ENCODE measurements at places on chromosomes 13 and 19.

GRCh38 chr13:60620611-60621395 lies 223.8 kb downstream of the TDRD3 start:
- DNase-seq, result no peak

- DNase-seq, result no peak
Measured at GRCh38 chr13:78187781-78188180, 269.1 kb upstream of the EDNRB start.

- no peak for DNase-seq
Measured at GRCh38 chr13:98144801-98145350, 2.0 kb downstream of the FARP1 start.

DNA sequence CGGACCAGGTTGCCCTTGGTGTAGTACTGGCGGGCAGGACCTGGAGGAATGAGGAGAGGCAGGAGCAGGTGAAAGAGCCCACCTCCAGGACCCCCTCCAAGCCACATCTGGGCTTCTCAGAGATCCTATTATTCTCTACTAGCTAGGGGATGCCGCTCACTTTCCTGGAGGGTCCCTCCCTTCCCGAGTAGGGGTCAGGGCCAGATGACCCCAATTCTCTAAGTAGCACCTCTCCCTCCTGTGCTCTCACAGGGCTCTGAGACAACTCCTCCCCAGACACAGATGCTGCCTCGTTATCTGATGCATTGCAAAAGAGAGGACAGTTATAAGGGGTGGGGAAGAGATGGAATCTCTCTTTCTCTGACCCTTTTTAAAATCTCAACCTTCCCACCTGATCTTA lies 22.9 kb downstream of the GP6 start:
- DNase-seq, result no peak

DNA sequence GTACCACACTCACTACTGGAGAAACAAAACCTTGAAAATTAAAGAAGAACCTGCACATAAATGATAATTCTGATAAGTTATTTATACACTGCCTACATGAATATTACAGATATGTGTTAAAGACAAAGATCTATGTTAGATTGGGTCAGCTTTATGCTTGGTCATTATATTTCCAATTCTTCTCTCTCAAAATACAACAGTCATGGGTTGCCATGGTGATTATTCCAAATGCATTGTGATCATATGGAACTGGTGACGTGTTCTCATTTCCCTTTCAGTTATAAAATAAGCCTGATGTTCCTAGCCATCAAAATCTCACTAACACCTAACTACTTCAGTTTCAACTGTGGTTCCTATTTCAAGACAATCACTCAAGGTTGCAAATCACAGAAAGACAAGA lies 1416.4 kb downstream of the UQCRFS1 start:
- no peak for DNase-seq

DNA sequence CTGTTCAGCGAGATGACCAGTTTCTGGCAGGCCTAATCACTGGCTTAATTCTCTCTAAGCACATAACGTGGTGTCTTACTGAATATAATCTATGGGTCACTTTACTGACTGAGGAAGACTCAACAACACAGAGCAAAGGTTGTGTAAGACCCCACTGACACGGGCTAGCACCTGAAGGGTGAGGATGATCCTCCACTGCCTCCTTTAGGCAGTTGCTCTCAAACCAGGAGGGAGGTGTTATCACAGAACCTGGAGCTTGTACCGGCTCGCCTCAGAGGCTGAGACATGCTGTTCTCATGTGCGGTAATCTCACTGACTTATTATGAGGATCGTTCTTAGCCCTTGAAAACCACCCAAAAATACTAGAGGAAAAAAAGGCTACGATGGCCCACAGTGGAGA lies 28.3 kb downstream of the RCBTB2 start:
- no peak for DNase-seq

GRCh38 chr19:55289117-55289796 lies 5.5 kb downstream of the BRSK1 start:
- no peak for DNase-seq

GRCh38 chr13:80374901-80375300 lies 34.0 kb upstream of the SPRY2 start:
- no peak for DNase-seq

- DNase-seq, result no peak
Measured at GRCh38 chr13:105016266-105016665, 1519.2 kb downstream of the EFNB2 start.

DNA sequence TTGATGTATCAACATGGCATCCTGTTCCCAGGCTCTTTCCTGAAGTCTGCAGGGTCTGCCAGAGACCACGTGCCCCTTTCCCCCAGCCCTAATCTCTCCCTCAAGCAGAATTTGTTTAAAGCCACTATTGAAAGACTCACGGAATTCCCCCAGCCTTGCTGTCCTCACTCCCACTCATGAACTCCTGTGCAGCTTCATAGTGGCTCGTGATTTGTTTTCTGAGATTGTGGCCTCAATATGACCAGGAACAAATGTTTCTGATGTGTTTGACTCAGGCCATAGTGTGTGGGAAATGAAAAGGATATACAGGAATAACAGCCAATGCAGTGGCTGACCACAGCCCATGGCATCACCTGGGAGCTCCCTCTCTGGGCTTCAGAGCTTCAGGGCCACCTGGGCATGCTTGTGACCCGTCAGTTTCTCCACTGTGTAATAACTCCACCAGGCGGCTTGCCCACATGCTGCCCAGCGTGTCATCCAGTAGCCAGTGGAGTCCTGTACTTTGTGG lies 8.1 kb upstream of the SERPINE3 start:
- DNase-seq, result no peak

DNA sequence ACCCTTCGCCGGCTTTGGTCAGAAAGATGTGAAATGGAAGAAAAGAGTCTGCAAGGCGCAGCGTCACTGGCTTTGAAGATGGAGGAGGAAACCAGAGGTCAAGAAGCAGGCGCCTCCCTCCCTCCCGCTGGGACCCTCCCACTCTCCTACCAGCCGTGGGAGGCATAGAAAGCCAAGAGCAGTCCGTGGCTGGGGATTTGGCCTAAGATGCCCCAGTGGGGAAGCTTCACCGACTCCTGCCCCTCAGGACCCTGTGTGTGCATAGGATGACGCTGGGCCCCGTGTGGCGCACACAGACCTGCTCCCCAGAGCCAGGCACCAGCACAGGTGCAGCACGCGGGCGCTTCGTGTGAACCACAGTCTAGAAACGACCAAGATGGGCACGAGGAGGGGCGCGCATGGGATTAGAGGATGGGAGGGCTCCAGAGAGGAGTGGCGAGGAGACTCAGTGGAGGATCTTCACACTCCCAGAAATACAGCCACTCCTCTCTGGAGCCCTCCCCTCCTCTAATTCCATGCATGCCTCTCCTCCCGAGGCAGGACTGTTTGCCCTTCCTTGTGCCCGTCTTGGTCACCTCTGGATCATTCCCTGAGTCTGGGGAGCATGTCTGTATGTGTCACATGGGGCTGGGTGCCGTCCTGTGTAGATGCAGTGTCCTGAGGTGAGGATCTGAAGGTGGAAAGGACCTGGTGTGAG lies 194.3 kb downstream of the TEX29 start:
- no peak for DNase-seq

DNA sequence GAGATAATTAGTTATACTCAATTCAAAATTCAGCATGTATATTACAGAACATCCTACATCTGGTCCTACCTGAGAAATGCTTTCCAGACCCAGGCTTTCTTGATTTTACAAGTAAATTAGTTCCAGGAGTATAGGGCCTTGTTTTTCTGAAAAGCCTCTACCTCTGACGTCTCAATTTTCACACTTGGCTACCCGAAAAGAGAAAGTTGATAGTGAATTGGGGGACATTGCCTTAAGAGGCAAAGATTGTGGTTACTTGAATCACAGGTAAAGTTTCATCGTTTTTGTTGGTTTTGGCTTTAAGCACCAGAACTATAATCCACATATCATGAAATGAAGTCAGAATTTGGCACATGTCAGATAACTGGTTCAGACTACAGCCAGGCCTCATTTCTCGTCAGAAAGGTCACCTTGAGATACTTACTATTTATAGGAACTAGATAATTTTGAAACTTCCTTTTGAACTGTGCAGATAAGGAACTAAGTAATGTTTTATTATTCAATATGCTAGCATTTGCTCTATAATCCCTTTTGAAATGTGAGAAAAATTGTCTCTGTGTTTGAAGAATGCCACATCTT lies 30.8 kb downstream of the FAM124A start:
- DNase-seq, result no peak

DNA sequence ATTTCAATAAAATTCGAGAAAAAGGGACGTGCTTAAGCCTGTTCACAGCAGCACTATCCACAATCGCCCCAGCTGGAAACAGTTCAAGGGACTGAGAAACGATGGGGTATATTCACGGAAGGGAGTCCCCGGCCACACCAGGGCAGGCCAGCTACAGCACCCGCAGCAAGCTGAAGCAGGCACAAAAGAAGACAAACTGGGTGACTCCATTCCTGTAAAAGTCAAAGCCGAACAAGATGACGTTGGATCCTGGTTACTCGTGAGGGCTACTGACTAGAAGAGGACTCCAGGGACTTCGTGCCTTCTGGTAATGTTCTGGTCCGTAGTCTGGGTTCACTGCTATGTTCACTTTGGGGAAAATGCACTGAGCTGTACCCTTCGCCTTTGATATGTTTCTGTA lies 57.6 kb downstream of the COL4A1 start:
- DNase-seq, result no peak

GRCh38 chr13:67841071-67841470 lies 610.9 kb upstream of the PCDH9 start:
- no peak for DNase-seq

GRCh38 chr19:11053817-11054195 lies 35.5 kb upstream of the LDLR start:
- DNase-seq, result no peak

DNA sequence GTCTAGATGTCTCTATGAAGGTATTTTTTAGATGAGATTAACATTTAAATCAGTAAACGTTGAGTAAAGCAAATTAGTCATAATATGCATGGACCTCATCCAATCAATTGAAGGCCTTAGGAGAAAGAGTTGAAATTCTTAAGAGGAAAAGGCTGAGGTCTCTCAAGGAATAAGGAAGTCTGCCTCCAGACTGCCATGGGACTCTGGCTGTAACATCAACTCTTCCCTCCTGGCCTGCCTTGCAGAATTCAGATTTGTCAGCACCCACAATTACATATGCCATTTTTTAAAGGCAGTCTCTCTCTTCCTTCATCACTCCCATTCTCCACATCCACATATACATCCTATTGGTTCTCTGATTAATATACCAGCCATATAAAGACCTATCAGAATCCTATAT lies 28.8 kb upstream of the INTS6 start:
- no peak for DNase-seq

GRCh38 chr13:27535546-27535945 lies 84.8 kb downstream of the LNX2 start:
- DNase-seq, result no peak

GRCh38 chr13:44678197-44678596 lies 102.1 kb upstream of the TSC22D1 start:
- no peak for DNase-seq

DNA sequence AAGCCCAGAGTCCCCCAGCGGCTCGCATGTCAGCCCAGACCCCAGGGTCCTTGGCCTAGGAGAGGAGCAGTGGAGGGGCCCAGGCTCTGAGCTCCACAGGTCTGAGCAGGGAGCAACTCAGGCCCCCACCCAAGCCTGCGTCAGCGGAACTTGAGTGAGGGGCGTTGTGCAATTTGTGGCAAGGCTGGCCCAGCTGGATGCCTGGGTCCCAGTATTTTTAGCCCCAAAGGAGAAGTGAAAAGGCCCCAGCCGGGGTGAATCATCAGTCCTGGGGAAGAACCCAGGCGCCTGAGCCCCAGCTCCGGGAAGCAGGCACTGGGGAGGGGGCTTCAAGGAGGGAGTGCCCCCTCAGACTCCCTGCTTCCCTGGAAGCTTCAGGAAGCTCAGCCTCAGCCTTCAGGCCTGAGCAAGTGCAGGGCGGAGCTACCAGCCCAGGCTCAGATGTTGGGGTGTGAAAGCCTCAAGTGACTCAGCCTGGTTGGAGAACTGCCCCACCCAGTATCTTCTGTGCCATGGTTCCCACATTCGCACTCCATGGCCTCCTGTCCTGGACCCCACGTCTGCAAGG lies 7.2 kb downstream of the MED29 start:
- no peak for DNase-seq

DNA sequence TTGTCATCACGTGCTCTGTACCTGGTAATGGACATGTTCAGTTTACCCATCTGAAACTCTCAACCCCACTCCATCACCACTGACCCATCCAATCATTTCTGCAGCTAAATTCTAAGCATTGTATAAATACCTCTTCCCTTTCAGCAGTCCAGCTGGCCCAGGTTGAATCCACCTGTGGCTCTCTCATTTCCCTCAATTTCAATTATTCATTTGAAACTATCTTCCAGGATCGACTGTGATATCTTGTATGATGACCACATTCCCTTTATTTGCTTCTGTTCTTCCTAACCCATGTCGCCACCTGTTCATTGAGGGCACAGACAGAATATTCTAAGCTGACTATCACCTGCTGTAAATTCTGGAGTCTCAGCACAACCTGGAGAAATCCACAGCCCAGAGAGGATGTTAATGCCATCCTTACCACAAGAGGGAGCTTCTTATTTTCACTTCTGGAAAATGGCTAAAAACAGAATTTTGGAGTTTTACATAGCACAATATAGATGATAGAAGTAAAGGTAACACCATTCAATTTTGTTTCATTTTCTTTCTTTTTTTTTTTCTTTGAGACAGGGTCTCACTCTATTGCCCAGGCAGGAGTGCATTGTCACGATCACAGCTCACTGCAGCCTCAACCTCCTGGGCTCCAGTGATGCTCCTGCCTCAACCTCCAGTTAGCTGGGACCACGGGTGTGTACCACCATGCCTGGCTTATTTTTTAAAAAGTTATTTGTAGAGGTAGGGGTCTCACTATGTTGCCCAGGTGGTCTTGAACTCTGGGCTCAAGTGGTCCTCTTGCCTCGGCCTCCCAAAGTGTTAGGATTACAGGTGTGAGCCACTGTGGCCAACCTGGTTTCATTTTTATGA lies 38.6 kb downstream of the ZNF823 start:
- no peak for DNase-seq

- DNase-seq, result no peak
Measured at GRCh38 chr13:99962242-99962641, 9.3 kb downstream of the ZIC5 start.

- DNase-seq, result no peak
Measured at GRCh38 chr19:53782698-53783097, 41.4 kb downstream of the NLRP12 start.

- DNase-seq, result no peak
Measured at GRCh38 chr13:30033681-30034457, 183.5 kb upstream of the UBL3 start.

- no peak for DNase-seq
Measured at GRCh38 chr13:96426167-96426566, 336.3 kb downstream of the HS6ST3 start.

GRCh38 chr13:92575777-92576176 lies 650.8 kb upstream of the GPC6 start:
- no peak for DNase-seq
